Activated CD8-positive, alpha-beta memory T cell treated with anti-CD3 and anti-CD28 coated beads for 48 hours (primary cell): ENCODE measurements at places on chromosomes 11 and 22.

DNA sequence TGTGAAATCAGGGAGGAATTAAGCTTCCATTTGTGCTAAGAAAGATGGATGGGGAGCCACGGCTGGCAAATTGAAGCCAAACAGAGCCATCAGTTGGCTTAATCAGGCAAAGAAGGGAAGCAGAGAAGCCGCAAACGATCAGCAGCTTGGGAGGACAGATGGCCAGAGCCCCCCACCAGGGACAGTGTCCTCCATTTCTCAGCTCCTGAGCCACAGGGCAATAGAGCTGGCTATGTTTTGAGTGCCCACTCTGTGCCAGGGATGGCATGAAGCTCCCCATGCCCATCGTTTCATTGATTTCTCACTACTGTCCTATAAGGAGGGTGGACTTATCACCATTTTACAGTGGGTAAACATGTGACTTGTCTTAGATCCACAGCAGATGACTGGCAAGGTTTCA is 126.3 kb upstream of the ASPHD2 start:
- DNase-seq = no peak

DNA sequence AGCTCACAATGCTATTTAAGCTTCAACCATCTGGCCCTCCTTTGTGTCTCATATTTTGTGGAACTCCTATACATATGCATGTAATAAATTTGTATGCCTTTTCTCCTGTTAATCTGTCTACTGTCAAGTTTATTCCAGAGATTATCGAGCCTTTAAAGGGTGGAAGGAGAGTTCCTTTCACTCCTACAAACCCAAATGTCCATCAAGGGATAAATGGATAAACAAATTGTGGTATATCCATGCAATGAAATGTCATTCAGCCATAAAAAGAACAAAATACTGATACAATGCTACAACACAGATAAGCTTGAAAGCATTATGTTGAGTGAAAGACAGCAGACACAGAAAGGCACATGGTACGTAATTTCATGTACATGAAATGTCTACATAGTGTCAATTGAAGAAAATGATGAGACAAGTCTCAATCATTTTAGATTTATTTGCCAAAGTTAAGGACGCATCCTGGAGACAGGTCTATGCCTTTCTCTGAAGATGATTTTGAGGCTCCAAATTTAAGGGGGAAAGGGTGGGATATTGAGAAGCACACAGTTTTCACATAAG is 17.7 kb upstream of the FEZ1 start:
- DNase-seq = no peak

GRCh38 chr11:78615724-78616123 is 41.1 kb upstream of the NARS2 start:
- DNase-seq = no peak

DNA sequence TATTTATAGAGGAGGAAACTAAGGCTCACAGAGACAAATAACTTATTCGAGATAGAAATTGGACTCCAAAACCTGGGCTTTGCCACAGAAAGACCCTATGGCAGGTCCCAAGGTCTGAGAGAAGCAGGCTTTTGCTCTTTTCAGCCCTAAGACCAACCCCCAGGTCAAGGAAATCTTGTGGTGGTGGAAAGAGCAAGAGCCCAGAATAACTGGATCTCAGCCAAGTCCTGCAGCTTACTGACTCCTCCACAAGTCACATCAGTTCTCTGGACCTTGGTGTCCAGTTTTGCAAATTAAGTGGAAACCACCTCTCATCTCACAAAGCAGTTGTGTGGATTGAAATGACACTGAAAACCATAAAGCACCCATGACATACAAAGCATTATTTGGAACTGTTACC is 122.2 kb downstream of the C11orf58 start:
- no peak for DNase-seq
